ENCODE measurements at places on chromosomes 3 and 15.
A peak's percentile ranks its signal among the peaks of the same experiment; 100 is the strongest.

DNA sequence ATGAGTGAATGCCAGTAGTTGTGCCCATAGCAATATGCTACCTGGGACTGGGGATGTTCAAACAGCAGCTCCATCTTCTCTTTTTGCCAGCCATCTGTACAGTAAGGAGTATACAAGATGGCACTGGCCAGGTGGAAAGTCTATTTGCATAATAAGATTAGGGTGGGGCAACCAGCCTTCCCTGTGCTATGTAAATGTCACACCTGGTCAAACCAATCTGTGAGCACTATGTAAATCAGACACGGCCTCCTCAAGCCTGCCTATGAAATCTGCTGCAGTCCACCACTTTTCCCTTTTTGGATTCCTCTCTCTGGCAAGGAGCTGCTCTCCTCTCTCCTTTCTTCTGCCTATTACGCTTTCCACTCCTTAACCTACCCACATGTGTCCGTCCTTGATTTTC, 53.0 kb downstream of the C3orf80 start:
- no peak for DNase-seq

DNA sequence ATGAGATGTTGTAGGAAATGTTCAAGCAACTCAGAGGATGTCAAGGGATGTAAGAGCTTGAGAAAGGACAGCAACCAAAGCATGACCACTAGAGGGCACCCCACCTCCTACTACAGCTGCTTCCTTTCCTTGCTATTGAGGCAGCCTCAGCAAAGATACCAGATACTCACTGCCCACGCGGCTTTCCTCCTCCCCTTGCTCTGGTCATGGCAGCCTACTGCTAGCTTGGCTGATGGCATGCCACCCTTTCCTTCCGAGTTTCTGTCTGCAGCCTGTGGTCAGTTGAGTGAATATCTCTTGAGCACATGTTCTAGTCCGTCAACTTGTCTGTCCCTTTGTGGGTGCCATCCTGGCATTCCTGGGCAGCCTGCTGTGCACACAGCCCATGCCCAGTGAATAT, 4.4 kb upstream of the CXCR6 start:
- peak; percentile 68 for DNase-seq

DNA sequence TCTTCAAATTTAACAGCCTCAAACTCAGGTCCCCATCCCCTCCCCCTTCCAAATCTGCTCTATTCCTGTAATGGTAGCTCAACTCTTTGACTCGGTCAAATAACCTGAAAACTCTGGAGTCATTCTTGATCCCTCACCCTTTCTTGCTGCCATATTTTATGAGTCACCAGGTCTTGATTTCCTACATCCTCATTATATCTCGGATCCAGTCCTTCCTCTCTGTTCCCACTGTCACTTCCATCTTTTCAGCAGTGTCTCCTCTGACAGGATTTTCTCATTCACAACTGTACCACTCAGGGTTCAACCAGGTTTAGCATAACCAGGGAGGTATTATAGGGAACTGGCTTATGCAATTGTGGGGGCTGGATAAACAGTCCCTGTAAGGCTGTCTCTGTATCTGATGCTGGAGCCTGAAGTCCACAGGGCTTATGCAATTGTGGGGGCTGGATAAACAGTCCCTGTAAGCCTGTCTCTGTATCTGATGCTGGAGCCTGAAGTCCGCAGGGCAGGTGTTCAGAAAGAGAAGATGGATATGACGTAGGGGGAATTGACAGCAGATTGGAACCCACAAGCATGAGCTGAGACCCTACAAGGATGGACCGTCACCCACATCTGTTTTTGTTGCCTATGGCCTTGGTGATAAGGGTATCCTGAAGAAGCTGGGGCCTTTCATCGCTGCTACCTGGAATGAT, 9.1 kb upstream of the FETUB start:
- no peak for DNase-seq

GRCh38 chr15:74982183-74982582, 13.2 kb upstream of the SCAMP5 start:
- no peak for DNase-seq

GRCh38 chr15:39593656-39594445, 13.0 kb downstream of the THBS1 start:
- no peak for DNase-seq

- no peak for DNase-seq
Measured at GRCh38 chr3:20254268-20255117, 68.5 kb upstream of the SGO1 start.

- no peak for DNase-seq
Measured at GRCh38 chr3:99570061-99570460, 68.3 kb upstream of the COL8A1 start.

GRCh38 chr3:78937475-78937874, 830.3 kb downstream of the ROBO1 start:
- no peak for DNase-seq

DNA sequence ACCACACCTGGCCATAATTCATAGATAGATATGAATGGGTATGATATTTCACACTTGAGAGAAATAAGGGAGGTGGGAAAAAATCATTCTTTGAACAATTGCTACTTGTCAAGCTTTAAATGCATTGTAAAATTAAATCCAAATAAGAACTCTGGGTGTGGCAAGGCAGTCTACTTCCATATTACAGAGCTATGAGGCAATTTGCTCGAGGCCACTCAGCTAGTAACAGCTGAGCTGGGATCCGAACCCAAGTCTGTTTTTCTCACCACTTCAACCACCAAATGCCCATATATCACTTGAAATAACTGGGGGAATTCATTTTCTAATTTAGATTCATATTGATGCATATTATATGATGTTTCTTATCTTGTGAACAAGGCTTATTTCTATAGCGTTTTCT, 482.2 kb upstream of the ADAMTS9 start:
- no peak for DNase-seq

DNA sequence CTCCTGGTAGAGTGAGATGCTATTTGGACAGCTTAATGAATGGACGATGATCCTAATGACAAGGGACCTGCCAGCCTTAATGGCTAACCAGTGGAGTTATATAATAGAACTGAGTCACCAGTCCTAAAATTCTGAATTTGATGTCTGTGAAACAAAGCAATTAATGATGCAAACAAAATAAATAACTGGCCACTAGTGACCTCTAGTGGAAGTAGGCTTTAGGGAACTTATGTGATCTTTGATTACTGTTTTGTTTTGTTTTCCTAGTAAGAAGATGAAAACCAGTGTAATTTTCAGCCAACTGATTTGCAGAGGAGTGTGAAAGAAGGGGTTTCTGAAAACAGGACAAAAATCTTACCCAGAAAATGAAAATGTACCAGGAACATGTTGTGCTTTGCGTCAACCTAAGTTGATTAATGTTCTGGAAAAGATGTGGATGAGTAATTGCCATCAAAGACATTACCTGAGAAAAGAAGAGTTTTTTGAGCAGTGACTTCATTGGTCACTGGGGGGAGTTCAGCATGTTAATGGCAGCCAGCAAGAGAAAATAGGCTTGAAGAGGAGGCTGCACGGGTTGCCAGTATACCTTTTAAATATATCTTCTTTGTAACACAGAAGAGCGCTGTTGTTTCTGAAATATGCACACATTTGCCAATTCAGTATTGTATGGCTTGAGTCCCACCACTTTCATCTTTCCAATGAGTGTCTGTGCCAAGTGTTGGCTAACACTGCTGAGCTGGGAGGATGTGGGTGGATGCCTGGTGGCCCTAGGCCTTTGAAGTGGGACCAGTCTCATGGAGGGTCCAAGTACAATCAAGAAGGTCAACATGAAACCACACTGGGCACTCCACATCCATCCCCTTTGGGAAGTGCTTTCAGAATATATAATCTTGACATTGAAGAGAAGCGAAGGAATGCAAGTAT, 9.3 kb downstream of the VEPH1 start:
- DNase-seq = no peak

DNA sequence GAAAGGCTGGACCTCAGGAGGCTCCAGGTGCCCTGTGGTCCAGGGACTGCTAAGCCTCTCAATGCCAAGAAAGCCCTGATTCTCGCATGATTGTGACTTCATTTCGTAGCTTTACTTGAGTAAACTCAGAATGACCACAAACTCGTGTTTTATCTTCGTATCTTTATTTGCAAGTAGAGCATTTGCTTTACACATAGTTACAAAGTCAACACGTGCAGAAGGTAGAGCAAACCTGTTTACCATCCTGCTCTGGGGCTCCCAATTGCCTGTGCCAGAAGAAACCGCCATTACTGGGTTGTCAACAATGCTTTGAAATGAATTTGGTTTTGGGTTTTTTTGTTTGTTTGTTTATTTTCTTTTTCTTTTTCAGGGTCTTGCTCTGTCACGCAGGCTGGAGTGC, 5.8 kb upstream of the MESP1 start:
- no peak for DNase-seq

DNA sequence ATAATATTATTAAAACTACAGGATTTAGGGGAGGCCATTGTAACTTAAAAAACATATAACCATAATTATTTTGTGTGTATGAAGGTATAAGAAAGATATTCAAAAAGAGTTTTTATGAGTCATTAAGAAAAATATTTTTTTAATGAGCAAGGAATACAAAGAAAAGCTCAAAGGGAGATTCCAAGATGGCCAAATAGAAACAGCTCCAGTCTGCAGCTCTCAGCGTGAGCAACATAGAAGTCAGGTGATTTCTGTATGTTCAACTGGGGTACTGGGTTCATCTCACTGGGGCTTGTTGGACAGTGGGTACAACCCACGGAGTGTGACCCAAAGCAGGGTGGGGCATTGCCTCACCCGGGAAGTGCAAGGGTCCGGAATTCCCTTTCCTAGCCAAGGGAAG, 336.1 kb downstream of the TBL1XR1 start:
- DNase-seq = no peak

DNA sequence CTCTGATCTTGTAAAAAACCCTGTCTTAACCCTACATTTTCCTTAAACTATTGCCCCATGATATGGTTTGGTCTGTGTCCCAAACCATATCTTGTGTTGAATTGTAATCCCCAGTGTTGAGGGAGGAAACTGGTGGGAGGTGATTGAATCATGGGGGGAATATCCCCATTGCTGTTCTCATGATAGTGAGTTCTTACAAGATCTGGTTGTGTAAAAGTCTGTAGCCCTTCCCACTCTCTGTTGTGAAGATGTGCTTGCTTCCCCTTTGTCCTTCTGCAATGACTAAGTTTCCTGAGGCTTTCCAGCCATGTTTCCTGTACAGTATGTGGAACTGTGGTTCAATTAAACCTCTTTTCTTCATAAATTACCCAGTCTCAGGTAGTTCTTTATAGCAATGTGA, 881.4 kb downstream of the DIPK2A start:
- DNase-seq = no peak

DNA sequence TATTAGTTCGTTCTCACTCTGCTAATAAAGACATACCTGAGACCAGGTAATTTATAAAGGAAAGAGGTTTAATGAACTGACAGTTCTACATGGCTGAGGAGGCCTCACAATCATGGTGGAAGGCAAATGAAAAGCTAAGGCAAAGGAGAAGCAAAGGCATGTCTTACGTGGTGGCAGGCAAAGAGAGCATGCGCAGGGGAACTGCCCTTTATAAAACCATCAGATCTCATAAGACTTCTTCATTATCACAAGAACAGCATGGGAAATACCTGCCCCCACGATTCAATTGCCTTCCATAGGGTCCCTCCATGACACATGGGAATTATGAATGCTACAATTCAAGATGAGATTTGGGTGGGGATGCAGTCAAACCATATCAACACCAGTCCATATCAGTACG, 133.5 kb downstream of the ZNF621 start:
- DNase-seq = no peak

DNA sequence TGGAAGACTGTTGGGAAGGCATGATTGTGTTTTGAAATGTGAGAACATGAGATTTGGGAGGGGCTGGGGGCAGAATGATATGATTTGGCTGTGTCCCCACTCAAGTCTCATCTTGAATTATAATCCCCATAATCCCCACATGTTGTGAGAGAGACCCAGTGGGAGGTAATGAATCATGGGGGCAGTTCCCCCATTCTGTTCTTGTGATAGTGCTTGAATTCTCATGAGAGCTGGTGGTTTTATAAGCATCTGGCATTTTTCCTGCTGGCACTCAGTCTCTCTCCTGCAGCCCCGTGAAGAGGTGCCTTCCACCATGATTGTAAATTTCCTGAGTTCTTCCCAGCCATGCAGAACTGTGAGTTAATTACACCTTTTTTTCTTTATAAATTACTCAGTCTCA, 430.5 kb downstream of the OTOL1 start:
- no peak for DNase-seq

GRCh38 chr3:38331257-38332022, 15.1 kb upstream of the XYLB start:
- DNase-seq = no peak

DNA sequence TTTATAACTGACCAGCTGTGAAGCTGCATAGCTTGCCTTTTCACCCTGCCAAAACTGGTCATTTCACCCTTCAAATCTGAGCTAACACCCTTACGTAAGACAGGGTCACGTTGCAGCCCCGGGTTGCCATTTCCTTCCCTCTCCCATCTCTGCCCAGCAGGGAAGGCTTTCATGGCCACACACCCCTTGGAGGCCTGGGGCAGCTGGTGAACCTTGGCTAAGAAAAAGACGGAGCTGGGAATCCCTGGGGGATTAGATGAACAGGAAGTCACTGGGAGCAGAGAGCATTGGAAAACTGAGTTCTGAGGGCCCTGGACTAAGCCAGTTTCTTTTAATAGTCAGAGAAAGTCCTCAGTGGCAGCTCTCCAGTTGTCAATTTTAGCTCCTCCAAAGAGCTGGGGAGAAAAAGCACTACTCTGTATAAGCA, 67.8 kb downstream of the TTC23 start:
- DNase-seq = no peak

GRCh38 chr3:195441992-195442572, 738 bp downstream of the ACAP2 start:
- peak; percentile 15 for DNase-seq

GRCh38 chr3:194987571-194988494, 283.1 kb downstream of the XXYLT1 start:
- no peak for DNase-seq

DNA sequence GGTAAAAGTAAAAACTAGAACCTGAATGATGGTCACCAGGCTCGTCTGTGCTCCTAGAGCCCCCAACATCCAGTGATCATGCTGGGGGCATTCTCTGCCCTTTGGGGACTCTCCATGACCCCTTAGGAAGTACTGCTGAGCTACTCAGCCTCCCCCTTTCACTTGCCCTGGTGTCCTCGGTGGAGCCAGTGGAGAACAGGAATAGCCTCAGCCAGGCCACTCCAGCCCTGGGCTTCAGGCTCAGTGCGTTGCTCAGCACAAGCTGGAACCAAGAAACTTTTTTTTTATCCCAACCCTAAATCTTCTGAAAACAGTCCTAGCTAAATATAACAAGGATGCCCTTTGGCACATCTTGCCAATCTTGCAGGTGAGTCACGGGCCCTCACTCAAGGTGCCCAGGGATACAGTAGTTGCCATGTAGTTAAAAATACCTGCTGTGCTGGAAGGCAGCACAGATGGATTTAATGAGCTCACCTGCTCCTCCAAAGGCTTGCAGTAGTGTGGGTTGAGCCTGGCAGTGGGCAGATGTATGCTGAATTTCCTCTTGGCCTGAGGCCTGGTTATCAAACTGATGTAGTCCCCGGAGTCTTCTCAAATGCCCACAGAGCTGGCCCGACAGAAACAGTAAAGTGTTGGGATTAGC, 46.9 kb upstream of the TMEM158 start:
- DNase-seq = no peak

GRCh38 chr3:62874711-62875557, at the start of gene CADPS:
TSS of gene CADPS (minus strand) at chr3:62875416. CDS start at chr3:62875029, 387 bp downstream.
- DNase-seq = no peak

Data from stimulated activated CD8-positive, alpha-beta memory T cell treated with anti-CD3 and anti-CD28 coated beads, Interleukin-7, amount 100 ng/mL, for 1 hour (primary cell).